ENCODE measurements at places on chromosomes 7 and 10. TPM values are rescaled to one million over a fixed set of nuclear protein-coding genes. Genes with fewer than 3 reads are reported as not detected.

Gene ALOX5
- 9.9 TPM for total RNA-seq

Gene HOXA5
- total RNA-seq: not detected

Gene FAM221A
- 4.7 TPM for total RNA-seq

Gene LRRC4
- total RNA-seq: 0.24 TPM

Gene TAS2R39
- total RNA-seq: not detected

Gene SEMA4G
- total RNA-seq: 0.40 TPM

Gene ERVW-1
- not detected for total RNA-seq

Gene PIP
- total RNA-seq: not detected

DNA sequence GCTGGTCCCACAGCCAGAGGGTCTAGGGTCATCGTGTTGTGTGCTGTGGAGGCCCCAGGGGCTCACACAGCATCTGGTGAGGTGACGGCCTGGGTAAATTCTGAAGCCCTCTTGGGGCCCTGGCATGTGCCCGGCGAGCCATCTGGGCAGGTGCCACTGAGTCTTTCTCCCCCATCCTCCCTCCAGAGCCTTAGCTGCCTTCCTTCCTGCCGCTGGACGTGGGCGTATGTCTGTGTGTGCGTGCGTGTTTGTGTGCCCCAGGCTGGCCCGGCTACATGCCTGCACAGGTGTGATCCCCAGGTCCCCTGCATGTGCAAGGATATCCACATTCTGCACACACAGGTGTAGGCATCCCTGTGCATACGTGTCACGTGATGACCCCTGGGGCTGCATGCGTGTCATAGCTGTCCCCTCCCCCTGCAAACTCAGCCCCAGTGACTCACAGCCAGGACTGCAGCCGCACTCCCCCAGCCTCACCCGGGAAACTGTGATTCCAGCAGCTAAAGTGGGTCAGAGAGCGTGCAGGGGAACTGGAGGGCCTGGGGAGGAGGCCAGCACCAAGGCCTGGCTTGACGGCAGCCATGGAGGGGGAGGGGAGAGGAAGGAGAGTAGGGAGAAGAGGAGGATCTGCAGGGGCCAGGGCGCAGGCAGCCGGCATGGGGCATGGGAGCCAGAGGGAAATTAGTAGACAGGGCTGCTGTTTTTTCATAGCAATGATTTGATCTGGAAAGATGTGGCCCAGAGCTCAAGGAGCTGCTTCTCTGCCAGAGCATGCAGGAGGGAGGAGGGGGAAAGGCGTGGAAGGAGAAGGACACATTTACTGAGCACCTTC lies 46.4 kb downstream of the ELFN1 start:
- H3K36me3 ChIP-seq: no peaks in the 10 kb centered on the region
- H3K27me3 ChIP-seq: no peaks in the 10 kb centered on the region
- no peak overlapping the region for H3K27ac ChIP-seq

- peaks cover 74% of the 10 kb centered on the region for H3K36me3 ChIP-seq
- H3K27me3 ChIP-seq: no peaks in the 10 kb centered on the region
- peak overlapping the region; percentile 95 for H3K27ac ChIP-seq
- peaks cover 60% of the 10 kb centered on the region for H3K4me1 ChIP-seq
- peak; percentile 43 for DNase-seq
Observed at GRCh38 chr10:73773152-73773879, 8.5 kb upstream of the CHCHD1 start.

DNA sequence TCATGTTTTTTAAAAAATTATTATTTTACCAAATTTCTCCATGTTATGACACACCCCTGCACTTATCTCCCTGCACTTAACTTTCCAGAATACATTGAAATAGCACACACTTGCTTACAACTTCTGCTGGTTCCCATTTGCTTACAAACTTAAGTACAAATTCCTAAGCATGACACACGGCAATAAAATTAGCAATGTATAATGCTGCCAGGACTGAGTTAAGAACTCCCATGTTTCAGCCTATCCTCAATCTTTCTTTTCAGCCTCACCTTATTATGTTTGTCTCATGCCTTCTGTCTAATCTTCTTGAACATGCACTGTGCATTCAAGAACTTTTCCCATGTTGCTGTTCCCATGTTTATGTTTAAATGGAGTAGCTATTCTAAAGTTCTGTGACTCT lies 40.8 kb downstream of the PRPS1L1 start:
- no peak for DNase-seq
- H3K27me3 ChIP-seq: peaks cover 2% of the 10 kb centered on the region
- no peak overlapping the region for H3K27ac ChIP-seq
- no peaks in the 10 kb centered on the region for H3K36me3 ChIP-seq

DNA sequence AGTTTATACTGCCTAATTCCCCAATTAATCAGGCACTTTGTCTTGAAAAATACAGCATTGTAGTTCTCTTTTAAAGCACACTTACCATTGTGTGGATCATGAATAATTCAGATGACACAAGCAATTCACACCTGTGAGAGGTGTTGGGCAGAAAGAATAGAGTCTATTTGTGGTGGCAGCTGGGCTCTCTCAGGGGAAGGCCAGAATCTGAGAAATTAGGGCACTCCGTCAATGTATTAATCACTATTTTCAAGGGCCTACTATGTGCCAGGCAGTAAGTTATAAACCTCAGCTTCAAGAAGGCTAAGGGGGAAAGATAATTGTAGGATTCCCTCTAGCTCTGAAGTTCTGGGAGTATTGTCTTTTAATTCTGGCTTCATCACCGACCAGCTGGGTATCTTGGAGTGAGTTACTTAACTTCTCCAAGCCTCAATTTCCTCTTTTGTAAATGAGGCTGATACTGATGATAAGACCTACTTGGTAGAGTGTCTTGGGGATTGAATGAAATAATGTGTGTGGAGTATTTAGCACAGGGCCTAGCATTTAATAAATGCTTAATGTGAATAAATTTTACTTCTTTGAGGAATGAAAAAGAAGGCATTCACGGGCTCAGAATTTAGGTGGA lies 2.5 kb downstream of the CHN2 start:
- peaks cover 39% of the 10 kb centered on the region for H3K27me3 ChIP-seq
- H3K4me3 ChIP-seq: peak overlapping the region; percentile 80
- no peak for DNase-seq

DNA sequence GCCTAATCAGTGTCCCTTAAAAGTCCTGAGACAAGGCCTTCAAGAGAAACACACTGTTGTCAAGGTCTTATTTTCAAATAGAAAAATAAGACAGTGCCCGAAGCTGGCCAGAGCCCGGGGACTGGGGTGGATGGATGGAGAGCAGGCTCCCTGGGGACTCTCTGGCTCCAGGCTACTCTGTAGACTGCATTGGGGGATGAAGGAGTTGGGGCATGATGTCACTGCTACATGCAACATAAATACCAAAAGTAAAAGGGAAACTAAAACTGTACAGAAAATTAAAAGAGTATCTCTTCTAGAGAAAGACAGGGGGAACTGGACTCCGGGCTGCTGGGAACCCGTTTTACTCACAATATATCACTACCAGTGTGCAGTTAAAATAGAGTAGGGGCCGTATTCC lies 629.8 kb downstream of the KCNMA1 start:
- DNase-seq: no peak
- H3K27ac ChIP-seq: no peak overlapping the region
- H3K4me1 ChIP-seq: no peaks in the 10 kb centered on the region
- no peak overlapping the region for H3K4me3 ChIP-seq
- H3K36me3 ChIP-seq: no peaks in the 10 kb centered on the region

GRCh38 chr7:909358-910329 lies 33.3 kb downstream of the GET4 start:
- peak overlapping the region; percentile 12 for H3K4me3 ChIP-seq
- peaks cover 11% of the 10 kb centered on the region for H3K4me1 ChIP-seq
- H3K36me3 ChIP-seq: no peaks in the 10 kb centered on the region

GRCh38 chr10:56240471-56240870 lies 120.6 kb downstream of the ZWINT start:
- no peaks in the 10 kb centered on the region for H3K4me1 ChIP-seq
- no peak overlapping the region for H3K4me3 ChIP-seq
- H3K27ac ChIP-seq: no peak overlapping the region
- no peaks in the 10 kb centered on the region for H3K27me3 ChIP-seq
- no peak for DNase-seq
- H3K36me3 ChIP-seq: no peaks in the 10 kb centered on the region

GRCh38 chr7:137169282-137169698 lies 174.2 kb downstream of the PTN start:
- H3K4me1 ChIP-seq: no peaks in the 10 kb centered on the region
- DNase-seq: no peak
- H3K27ac ChIP-seq: no peak overlapping the region
- no peak overlapping the region for H3K4me3 ChIP-seq
- H3K27me3 ChIP-seq: no peaks in the 10 kb centered on the region
- H3K36me3 ChIP-seq: no peaks in the 10 kb centered on the region

GRCh38 chr7:132652507-132652906 lies 76.2 kb upstream of the PLXNA4 start:
- H3K4me1 ChIP-seq: peaks cover 35% of the 10 kb centered on the region
- H3K27ac ChIP-seq: no peak overlapping the region
- no peak overlapping the region for H3K4me3 ChIP-seq
